ENCODE measurements at places on chromosomes 13 and 19.

DNA sequence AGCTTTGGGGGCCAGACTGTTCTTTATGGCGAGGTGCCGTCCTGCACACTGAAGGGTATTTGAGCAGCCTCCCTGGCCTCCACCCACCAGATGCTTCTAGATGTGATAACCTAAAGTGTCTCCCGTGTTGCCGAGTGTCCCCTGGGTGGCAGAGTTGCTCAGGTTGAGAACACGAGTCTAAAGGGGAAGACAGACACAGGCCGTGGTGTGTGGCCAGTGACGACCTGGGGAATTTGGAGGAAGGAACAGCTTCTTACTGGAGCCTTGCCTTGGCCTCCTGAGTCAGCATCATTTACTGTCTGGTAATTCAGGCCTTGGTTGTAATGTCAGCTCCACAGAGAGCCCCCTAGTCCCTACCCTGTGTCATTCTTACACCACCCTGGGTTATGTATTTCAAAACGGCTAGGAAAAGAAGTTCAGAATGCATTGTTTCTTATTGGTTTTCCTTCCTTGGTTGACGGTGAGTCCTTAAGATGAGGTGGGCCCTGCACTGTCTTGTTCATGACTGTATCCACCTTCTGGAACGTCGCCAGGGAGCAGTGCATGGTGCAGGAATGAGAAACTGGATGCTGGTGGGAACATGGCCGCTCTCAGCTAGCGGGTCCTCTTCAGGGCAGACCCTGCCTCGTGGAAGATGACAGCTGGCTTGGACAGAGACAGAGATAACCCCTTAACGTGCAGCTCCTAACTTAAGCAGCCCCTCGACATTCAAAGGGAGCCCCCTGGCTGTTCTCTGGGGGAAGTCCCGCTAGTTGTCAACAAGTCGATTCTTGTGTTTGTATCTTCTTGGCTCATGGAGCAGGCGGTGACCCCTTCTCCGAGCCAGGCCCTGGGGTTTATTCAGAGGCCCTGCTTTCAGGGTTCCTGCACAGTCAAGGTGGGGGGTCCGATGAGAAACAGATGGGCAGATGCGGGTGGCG lies 7.2 kb downstream of the SIN3B start:
- no peak for DNase-seq

DNA sequence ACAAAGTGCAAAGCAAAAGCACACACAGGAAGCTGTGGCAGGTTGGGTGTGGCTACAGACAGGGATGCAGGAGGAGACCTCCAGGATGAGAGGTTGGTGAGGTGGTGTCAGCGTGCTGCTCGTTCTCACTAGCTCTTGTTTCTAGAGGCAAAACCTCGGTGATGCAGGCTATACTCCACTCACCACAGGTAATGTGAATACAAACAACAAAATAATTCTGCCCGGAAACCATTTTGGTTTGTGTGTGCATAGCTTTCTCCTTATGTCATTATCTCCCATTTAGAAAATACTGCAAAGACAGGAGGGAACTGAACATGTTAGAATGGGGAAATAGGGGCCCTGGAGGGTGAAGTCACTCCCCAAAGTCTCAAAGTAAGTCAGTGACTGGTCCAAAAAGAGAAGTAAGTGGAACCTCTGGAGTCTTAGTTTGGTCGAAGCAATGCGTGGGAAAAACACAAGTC lies 9.4 kb downstream of the LCP1 start:
- DNase-seq, result no peak

DNA sequence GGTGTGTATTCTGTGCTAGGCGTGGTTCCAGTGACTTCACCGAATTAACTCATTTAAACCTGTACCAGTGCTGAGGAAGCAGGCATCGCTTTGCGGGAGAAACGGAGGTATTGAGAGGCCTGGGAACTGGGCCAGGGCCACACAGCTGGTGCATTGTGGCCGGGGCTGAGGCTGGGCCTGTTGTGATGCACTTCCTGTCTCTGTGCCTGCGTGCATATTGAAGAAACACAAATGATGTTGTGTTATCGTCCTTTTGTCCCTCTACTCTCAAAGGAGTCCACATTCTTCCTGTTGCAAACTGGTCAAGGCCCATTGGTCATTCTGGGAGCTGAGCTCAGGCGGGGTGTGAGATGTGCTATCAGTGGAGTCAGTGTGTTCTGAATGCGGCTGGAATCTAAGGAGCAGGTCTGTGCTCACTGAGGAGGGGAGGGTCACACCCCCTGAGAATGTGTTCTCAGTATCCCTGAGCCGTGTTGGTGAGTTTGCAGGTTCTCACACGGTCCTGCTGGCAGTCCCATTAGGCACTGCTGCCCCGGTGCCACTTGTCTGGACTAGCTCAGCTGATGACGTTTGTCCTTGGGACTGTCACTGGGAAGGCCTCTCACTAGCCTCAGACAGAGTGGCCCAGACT lies 62.1 kb downstream of the ARHGEF7 start:
- peak; percentile 60 for DNase-seq

GRCh38 chr13:33904431-33904830 lies 86.5 kb downstream of the RFC3 start:
- DNase-seq, result no peak

DNA sequence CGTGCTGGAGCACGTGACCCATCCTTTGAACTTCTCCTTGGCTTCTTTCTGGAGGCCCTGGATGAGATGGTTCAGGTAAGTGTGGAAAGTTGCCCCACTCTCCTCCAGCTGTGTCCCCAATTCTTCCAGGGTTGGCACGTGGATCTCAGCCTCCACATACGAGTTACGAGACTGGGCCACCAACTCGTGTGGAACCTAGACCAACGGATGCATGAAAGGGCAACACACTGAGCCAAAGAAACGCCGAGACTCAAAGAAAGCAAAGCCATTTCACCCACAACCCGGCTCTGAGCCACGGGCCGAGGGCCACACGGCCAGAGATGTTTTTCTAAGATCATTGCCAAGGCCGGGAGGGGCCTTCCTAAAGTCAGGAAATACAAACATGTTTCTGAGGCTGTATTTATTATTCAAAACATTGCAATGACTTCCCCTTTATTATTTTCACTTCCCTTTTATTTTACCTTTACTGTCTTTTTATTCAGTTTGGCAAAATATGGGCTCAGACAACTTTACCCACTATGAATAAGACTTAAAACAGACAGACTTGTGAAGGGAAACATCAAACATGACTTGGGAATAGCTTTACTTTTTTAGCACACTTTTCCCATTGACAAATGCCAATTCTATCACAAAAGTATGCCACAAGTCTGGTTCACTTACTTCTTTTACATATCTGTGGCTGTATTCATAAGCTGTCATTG lies 94.6 kb downstream of the KL start:
- no peak for DNase-seq

DNA sequence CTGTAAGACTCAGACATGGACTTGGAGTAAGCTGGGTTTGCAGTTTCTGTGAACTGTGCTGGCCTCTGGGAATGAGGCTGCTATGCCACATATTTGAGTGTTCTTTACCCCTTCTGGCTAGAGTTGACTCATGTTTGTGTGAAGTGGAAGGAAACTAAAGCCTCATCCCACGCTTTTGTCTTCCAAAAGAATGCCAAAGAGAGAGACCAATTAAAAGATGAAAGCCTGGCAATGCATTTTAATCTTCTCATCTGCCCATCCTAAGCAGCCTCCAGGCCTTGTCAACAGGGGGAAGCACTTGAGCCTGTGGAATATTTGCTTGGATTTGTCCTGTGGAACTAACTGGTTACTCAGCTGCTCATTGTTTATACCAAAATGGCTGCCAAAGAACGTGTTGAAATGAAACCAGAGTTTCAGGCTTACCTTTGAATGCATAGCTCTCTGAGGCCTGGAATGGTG lies 49.1 kb downstream of the LMO7 start:
- DNase-seq, result no peak

GRCh38 chr19:52343548-52343947 lies 7.5 kb downstream of the ZNF610 start:
- DNase-seq, result peak; percentile 75

GRCh38 chr19:5621945-5622464 lies 571 bp downstream of the SAFB2 start:
- DNase-seq, result no peak

GRCh38 chr19:39941615-39942365 lies 7.4 kb upstream of the FCGBP start:
- DNase-seq, result no peak

GRCh38 chr13:69199664-69200063 lies 908.0 kb upstream of the ATXN8OS start:
- DNase-seq, result no peak

GRCh38 chr19:33261511-33262189 lies 36.0 kb upstream of the SLC7A10 start:
- DNase-seq, result no peak

- DNase-seq, result no peak
Observed at GRCh38 chr19:19447536-19448237, 42.2 kb downstream of the GATAD2A start.

- no peak for DNase-seq
Observed at GRCh38 chr13:21688056-21688455, 17.2 kb downstream of the FGF9 start.

DNA sequence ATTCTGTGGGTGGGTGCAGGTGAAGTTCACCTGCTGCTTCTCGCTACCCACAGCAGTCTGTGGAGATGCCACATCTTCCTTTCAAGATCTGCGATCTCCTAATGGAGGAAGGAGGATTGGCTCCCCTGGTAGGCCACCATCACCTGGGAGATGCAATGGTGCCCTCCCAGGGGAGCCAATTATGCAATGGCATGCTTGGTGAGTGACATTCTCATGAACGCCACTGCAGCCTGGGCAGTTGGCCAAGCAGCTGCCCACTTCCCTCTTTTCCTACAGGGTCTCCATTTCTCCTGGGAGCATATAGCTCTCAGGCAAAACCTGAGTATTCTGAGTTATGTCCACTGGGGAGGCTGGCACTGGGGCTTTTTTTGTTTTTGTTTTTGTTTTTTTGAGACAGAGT lies 83.5 kb upstream of the KCTD15 start:
- no peak for DNase-seq

DNA sequence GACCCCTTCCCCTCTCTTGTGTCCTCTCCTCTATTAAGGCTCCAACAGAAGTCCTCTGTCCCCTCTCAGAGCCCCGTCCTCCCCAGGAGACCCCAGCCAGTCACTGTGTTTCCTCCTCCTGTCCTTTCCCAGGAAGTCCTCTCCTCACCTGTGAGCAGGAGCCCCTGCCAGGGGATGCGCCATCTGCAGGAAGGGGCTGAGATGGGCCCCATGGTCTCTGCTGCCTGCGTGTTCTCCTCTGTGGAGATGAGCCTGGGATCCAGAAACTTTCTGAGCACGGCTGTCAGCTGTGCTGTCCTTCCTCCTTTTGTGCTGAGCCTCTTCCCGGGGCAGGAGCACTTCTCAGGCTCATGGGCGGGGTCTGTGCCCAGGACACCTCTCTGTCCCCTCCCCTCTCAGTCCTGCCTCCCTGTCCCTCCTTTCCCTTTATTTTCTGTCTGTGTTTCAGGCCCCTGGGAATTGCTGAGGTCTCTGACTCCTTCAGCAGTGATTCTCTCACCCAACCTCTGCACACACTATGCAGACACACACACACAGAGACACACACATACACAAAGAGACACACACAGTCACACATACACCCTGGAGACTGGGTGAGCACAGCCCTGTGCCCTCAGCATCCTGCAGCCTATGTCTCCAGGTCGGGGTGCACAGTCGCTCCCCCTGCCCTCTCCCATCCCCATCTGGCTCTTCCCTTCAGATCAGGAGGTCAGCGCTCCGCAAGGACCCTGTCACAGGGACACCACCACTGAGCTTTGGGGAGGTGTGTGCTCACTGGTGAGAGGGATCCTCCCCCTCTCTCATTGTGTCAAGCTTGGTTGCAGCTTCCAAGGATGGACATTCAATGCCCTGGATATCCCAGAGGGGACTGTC lies at the start of gene CEACAM8:
Gene CEACAM8 (minus strand): TSS at position 308 of the 873 bp plus-strand sequence. CDS start 96 bp downstream, at position 212.
- no peak for DNase-seq

- DNase-seq, result peak; percentile 55
Observed at GRCh38 chr19:18785179-18786124, 5.7 kb downstream of the COMP start.

DNA sequence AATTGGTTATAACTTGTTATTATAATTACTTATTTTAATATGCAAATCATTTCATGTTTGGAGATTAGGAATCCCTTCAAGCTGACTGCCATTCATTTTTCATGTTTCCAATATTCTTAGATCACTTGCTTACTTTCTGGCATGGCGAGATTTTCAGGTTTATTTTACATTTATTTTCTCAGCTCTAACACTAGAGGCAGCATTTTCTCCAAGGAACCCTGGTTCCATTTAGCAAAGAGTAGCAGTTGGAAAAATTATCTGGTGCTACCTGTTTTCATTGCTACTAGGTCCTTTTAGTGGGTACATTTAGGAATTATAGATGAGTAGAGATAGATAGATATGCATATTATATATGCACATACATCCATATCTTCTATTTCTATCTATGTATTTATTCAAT lies 90.9 kb upstream of the TRPC4 start:
- no peak for DNase-seq

DNA sequence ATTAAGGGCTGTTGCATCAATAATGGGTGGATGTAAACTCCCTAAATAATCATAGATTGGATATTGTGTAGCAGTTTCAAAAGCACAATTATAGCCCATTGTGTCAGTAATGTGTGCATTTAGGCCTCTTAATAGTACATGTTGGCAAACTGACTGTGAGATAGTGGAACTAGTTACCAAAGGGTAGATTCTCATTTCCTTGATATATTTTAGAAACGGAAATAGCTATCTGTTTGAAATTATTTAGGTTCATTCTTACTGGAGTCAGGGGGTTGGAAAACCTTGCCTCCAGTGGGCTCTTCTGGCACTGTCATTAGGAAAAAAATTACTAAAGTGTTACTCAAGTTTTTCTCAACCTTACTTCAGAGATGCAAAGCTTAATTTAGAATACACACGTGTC lies 1074.9 kb downstream of the PCDH17 start:
- DNase-seq, result no peak

DNA sequence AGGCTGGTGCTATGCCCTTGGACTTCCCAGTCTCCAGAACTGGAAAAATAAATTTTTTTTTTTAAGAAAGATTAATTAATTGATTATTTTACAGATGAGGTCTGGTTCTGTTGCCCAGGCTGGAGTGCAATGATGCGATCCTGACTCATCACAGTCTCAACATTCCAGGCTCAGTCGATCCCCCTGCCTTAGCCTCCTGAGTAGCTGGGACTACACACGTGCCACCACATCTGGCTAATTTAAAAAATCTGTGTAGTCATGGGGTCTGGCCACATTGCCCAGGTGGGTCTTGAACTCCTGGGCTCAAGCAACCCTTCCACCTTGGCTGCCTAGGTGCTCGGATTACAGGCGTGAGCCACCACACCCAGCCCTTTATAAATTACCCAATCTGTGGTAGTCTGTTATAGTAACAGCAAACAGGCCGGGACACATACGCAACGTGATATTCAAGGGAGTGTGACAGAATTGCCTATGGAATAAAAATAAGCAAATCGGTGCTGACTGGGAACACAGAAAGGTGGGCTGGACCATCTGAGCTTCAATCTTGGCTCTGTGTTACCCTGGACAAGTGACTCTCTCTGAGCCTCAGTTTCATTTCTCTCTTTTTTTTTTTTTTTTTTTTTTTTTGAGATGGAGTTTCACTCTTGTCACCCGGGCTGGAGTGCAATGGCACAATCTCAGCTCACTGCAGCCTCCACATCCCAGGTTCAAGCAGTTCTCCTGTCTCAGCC lies 42.8 kb downstream of the PIN1 start:
- no peak for DNase-seq

GRCh38 chr19:11405846-11406643 lies 13.1 kb downstream of the RGL3 start:
- peak; percentile 55 for DNase-seq
